ENCODE measurements at places on chromosomes 7 and 10.

- DNase-seq, result no peak
Measured at GRCh38 chr10:71635867-71636266, 83.7 kb downstream of the C10orf105 start.

- DNase-seq, result no peak
Measured at GRCh38 chr10:122637376-122637775, 62.3 kb downstream of the C10orf120 start.

DNA sequence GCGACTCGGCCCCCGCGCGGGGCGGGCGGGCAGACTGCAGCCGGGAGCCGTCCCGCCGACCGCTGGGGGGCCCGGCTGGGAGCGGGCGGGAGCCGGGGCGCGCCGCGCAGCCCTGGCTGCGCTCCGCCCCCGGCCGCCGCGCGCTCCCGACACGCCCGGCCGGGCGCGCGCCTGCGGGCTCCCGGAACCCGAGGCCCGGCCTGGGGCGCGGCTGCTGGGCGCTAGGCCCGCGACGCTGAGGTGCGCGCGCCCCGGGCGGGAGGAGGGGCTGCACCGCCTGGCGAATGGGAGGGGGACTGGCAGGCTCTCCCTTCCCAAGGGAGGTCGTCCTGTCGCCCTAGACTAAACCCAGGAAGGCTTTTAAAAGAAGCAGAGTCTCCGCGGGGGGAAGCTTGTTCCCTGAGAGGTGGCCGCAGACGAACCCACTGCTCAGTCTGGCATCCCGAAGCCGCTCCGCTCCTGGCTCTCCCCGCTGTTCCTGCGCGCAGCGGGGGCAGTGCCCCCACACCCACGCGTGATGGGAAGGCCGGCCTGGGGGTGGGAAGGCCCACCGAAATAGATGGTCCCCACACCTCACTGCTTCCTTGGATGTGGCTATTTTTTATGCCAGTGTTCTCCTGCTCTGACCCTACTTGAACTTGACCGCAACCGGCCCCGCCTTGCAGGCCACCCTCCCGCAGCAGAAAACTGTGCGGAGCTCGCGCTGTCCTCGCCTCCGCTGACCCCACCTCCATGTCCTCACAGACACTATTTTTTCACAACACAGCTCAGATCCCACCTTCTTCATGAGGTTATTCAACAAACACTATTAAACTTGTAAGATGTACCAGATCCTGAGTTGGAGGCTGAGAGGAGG is at the start of gene VOPP1:
TSS of gene VOPP1 (minus strand) at position 125 of the 856 bp plus-strand sequence. CDS start 178 bp downstream, outside the sequence.
- DNase-seq, result peak; percentile 75

- DNase-seq, result no peak
Measured at GRCh38 chr10:53645951-53646350, 873.4 kb upstream of the MBL2 start.

- no peak for DNase-seq
Measured at GRCh38 chr7:18552316-18552916, 56.9 kb downstream of the HDAC9 start.

- no peak for DNase-seq
Measured at GRCh38 chr7:55570939-55571338, 1.4 kb downstream of the VOPP1 start.

All from CD4-positive, alpha-beta T cell treated with Interleukin-17A for 4 hours (primary cell).